Occipital lobe (tissue), 3 donors: ENCODE measurements at places on chromosomes 1 and 21. TPM values are rescaled to one million over a fixed set of nuclear protein-coding genes. Genes with fewer than 3 reads are reported as not detected.
A peak's percentile ranks its signal among the peaks of the same experiment; 100 is the strongest.

NUF2 gene
- total RNA-seq, result 5.1 TPM

GRCh38 chr1:76198452-76198851 is 123.9 kb downstream of the ST6GALNAC3 start:
- DNase-seq, result no peak

DNA sequence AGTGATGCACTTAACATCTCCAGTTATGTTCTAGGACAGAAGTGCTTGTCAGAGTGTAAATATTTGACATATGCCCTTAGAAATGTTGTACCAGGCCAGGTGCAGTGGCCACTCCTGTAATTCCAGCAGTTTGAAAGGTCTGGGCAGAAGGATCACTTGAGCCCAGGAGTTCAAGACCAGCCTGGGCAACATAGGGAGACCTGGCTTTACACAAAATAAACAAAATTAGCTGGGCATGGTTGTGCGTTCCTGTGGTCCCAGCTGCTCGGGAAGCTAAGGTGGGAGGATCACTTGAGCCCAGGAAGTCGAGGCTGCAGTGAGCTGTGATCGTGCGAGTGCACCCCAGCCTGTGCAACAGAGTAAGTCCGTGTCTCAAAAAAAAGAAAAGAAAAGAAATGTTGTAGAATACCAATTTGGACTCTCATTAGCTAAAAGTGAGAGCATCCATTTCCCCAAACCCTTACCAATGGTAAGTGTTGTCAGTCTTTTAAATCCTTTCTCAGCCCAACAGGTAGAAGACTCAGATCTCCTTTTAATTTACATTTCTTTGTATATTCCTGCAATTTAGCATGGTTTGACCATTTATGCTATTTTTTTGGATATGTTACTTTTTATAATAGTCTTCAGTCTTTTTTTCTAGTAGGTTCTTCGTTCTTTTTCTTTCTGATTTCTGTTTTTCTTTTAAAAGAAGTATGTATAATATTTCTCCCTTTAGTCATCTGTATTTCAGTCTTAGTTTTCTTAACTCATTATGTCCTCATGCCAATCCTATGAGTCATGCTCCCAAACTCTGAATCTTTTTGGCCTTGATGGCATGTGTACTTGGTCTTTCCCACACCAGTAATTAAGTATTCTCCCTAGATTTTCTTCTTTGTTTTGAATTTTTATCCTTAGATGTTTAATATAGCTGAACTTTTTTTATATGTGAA is 74.4 kb downstream of the CAMTA1 start:
- DNase-seq, result no peak

CHODL gene
- total RNA-seq, result 1.4 TPM

- DNase-seq, result no peak
Observed at GRCh38 chr1:219987325-219987724, 59.0 kb upstream of the SLC30A10 start.

DNA sequence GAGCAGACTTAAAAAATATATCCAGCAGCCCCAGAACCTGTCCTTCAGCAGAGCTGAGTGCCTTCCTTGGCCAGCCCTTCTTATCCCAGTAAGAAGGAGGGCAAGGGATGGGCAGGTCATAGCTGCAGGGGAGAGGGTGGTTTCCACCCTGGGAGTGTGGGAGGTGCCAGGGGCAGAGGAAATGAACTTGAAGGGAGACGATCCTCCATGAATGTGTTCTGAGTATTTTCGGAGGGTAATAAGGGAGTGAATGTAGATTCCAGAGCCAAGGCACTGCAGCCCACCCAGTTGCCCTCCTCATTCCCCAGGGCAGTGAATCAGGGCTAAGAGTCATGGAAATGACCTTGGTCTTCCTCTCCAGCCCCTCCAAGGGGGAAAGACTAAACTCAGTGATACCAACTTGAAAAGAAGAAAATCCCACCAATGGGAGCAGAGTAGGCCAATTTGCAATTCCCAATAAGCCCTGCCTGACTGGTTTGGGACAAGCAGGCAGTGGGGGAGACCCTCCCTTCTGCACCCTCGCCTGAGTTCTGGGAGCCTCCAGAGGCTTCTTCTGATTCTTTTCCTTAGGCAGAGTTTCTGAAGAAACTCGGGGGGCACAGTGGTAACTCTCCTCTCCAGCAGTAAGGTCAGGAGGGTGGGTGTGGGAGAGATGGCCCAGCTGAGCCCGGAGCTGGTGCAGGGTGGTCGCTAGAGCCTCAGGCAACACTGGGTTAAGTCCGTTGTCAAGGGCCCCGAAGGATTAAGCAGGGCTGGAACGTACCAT is 4.2 kb downstream of the MYOG start:
- no peak for DNase-seq

DNA sequence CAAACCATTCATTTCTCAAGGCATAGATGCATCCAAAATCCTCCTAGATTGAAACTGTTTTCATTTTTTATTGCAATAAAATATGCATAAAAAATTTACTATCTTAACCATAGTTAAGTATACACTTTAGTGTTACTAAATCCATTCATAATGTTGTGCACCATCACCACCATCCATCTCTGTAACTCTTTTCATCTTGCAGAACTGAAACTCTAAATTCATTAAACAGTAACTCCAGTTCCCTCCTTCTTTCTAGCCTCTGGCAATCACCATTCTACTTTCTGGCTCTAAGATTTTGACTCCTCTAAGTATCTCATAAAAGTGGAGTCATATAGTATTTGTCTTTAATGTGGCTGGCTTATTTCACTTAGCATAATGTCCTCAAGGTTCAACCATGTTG is 236.8 kb downstream of the SMYD3 start:
- DNase-seq, result no peak

DNA sequence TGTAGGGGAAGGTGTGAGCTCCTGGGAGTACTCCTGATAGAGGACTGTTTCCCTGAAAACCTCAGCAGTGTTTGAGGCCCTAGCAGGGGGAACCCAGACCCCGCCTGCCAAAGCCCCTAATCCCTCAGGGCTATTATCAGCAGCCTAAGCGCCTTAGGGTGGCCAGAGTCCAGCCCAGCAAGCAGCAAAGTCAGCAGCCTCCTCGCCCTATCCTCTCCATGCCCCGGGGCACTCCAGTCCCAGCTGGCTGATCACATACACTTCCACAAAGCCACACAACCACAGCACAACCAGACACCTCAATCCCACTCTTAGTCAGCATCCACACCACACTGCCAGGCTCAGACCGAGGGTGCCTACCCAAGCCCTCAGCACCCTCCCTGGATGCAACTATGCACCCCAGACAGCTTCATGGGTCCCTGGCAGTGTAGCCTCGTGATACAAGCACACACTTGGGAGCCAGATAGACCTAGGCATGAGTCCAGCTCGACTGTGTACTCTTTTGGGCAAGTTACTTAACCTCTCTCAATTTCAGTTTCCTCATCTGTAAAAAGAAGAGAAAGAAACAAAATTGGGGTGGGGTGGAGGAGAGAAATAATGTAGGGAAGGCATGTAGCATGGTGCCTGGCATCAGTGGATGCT is 7.1 kb downstream of the IGSF9 start:
- no peak for DNase-seq

- no peak for DNase-seq
Observed at GRCh38 chr1:47637111-47637685, 199.4 kb downstream of the FOXD2 start.

ETV3L gene
- total RNA-seq, result not detected

DNA sequence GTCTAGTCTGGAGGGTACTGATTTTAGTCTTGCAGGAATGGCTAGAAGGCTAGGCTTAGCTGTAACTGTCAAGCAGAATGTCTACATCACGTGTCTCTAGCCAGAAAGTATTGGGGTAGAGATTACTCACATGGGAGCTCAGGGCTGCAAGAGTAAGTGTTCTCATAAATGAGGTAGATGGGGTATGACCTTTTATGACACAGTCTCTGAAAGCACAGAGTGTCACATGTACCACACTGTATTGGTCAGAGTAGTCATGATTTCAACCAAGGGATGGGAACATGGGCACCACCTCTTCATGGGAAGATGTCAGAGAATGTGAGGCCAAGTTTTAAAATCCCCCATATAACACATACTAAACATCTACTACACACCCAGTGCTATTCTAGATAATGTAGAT is 2.9 kb downstream of the FYB2 start:
- no peak for DNase-seq

- no peak for DNase-seq
Observed at GRCh38 chr21:25513810-25514209, 93.5 kb downstream of the MRPL39 start.

- DNase-seq, result peak; percentile 14
Observed at GRCh38 chr1:67683766-67684525, 1.1 kb upstream of the GADD45A start.

DNA sequence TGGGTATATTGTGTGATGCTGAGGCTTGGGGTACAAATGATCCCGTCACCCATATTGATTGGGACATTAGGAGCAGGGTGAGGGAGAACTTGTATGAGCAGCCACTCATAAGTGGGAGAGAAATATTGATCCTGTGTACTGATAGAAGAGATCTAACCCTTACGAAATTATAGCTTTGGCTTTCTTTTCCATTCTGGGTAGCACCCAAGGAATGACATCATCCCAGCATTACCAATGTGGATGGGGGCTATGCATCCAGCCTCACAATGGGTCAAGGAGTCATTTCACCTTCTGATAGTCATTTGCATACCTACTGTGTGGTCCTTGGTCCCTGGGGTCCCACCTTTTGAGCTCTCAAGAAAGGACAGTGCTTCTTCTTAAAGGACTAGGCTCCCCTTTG is 1.9 kb upstream of the NAV1 start:
- DNase-seq, result no peak

MR1 gene
- total RNA-seq, result 0.62 TPM

CYP4A22 gene
- not detected for total RNA-seq

OR10K1 gene
- not detected for total RNA-seq

GRCh38 chr1:30571380-30571779 is 152.0 kb downstream of the MATN1 start:
- DNase-seq, result no peak

- DNase-seq, result no peak
Observed at GRCh38 chr1:15625056-15625917, 8.0 kb downstream of the DDI2 start.
